Activated CD4-positive, alpha-beta T cell treated with anti-CD3 and anti-CD28 coated beads, Interleukin-2, amount 10 ng/mL, durations not matched to agents 24 days and 14 days (primary cell): ENCODE measurements at places on chromosomes 4 and X. TPM values are rescaled to one million over a fixed set of nuclear protein-coding genes. Genes with fewer than 3 reads are reported as not detected.

GRCh38 chr4:176077561-176077960 lies 11.9 kb downstream of the WDR17 start:
- no peaks in the 10 kb centered on the region for H3K36me3 ChIP-seq
- no peaks in the 10 kb centered on the region for H3K27me3 ChIP-seq
- no peak for DNase-seq
- H3K27ac ChIP-seq: no peak overlapping the region
- H3K4me3 ChIP-seq: no peak overlapping the region
- no peaks in the 10 kb centered on the region for H3K4me1 ChIP-seq

DNA sequence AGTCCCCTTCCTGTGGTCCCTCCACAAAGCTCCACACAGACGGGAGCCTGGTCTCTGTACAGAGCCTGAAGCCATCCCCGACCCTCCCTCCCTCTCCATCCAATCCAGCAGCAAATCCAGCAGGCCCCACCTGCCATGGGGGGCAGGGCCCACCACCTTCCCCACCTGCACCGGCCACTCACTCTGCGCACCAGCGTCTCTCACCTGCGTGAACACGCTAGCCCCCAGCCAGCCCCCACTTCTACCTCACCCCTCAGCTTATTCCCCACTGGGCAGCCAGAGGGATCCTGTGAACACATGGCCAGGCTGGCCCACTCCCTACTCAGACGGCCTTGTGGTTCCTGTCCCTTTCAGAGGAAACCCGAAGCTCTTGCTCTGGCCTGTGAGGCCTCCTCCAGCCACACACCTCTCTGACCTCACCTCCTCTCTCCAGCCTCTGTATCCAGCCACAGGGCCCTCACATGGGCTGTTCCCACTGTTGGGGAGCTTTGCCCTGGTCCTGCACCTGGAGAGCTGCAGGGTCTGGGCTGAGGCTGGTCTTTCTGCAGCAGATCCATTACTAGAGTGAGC lies 70.9 kb downstream of the WFS1 start:
- no peak for DNase-seq
- H3K4me1 ChIP-seq: peaks cover 11% of the 10 kb centered on the region
- no peaks in the 10 kb centered on the region for H3K36me3 ChIP-seq
- no peak overlapping the region for H3K4me3 ChIP-seq
- H3K27ac ChIP-seq: no peak overlapping the region

DNA sequence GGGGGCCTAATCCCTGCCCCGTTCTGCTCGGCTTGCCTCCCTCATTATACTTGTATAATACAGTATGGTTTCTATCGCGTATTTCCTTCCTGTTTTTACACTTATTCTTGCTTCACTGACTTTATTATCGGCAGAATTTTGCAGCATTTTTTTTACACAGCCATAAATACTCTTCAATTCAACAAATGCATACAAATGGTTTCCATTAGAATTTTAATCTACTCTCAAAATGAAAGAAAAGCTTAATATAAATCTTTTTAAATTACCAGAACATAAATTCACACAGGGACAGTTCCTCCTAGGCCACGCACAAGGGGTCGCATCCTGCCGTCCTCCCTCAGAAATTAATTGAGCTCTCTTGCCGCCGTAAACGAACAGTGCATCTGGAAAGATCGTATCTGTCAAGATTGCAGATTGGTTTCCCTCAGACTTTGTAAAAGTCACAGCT lies 42.9 kb downstream of the DCTD start:
- H3K27ac ChIP-seq: no peak overlapping the region
- H3K36me3 ChIP-seq: peaks cover 8% of the 10 kb centered on the region
- no peak overlapping the region for H3K4me3 ChIP-seq
- no peak for DNase-seq
- H3K27me3 ChIP-seq: no peaks in the 10 kb centered on the region

- H3K4me3 ChIP-seq: no peak overlapping the region
- no peaks in the 10 kb centered on the region for H3K36me3 ChIP-seq
- no peak for DNase-seq
- H3K27me3 ChIP-seq: peaks cover 2% of the 10 kb centered on the region
- H3K27ac ChIP-seq: no peak overlapping the region
- H3K4me1 ChIP-seq: no peaks in the 10 kb centered on the region
Observed at GRCh38 chrX:45309801-45310200, 109.1 kb upstream of the DIPK2B start.

DNA sequence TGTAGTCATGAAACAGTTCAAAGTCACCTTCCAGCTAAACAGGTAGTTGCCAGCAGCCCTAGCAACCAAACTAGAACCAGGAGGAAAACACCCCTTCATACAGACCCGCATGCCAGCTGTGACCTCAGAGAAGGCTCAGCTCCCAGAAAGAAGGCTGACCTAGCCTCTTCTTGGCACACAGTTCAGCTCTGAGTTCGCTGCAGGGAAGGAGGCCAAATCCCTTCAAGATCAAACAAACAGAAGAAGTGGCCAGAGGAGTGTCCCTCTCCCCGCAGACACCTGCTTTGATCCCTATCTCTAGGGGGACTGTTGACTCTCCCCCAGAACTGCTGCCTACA lies 56.0 kb downstream of the HADH start:
- peaks cover 41% of the 10 kb centered on the region for H3K36me3 ChIP-seq
- H3K4me3 ChIP-seq: no peak overlapping the region
- H3K4me1 ChIP-seq: peaks cover 51% of the 10 kb centered on the region
- H3K27me3 ChIP-seq: no peaks in the 10 kb centered on the region

DNA sequence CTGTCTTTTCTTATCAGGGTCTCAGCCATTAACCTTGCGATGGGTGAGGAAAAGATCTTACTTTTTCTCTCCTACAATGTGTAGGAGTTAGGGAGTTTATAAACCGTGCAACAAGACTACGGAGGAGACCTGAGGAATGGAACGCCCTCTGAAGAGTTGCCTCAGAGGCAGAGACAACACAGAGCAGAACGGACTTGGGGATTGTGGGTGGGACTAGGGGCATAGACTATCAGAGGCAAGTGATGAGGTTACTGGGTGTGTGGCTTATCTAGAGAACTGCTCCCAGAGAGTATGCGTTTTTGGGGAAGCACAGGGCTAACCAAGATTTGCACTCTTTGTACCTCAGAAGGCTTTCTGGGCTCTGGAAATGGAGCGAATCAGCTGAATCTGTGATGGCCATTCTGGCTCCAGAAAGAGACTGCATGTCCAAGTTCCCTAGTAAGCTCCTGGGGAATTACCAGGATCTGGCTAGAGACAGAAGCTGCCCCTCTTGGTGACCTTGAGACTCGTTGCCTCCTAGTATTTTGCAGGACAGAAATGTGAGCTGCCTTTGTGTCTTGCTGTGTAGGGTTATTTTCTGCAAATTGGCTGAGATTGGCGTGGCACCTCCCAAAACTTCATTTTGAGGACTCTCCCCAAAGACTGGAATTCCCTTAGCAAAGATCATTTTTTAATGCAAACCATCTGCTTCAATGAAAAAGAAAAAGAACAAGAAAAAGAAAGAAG lies 118.9 kb downstream of the ARSF start:
- H3K27ac ChIP-seq: no peak overlapping the region
- DNase-seq: no peak
- no peaks in the 10 kb centered on the region for H3K27me3 ChIP-seq
- no peaks in the 10 kb centered on the region for H3K36me3 ChIP-seq

GRCh38 chrX:11311706-11312105 lies 18.5 kb downstream of the AMELX start:
- DNase-seq: no peak
- no peaks in the 10 kb centered on the region for H3K27me3 ChIP-seq
- H3K4me3 ChIP-seq: no peak overlapping the region
- no peaks in the 10 kb centered on the region for H3K4me1 ChIP-seq

UGT2B15 gene
- not detected in 2 replicates for total RNA-seq

GRCh38 chr4:67052814-67053675 lies 492.3 kb downstream of the CENPC start:
- H3K27ac ChIP-seq: no peak overlapping the region
- no peaks in the 10 kb centered on the region for H3K36me3 ChIP-seq
- H3K4me1 ChIP-seq: no peaks in the 10 kb centered on the region
- H3K4me3 ChIP-seq: no peak overlapping the region

DNA sequence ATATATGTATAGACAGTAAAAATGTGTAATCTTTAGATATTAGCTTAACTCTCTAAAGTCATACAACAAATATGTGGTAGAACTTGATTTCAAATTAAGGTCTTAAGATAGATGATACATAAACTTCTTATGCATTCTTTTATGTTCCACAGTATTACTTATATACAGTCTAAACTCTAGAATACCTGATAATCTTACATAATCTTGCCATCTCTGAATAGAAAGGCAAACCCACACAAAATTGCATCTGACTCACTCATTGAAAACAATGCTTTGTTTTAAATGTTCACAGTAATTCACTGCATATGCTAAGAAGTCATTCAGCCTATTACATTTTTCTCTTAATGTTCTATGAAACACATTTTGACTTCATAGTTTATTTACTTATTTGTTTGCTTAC lies 10.1 kb downstream of the SULT1B1 start:
- no peak for DNase-seq
- H3K4me3 ChIP-seq: no peak overlapping the region
- no peaks in the 10 kb centered on the region for H3K27me3 ChIP-seq
- no peaks in the 10 kb centered on the region for H3K4me1 ChIP-seq
- no peak overlapping the region for H3K27ac ChIP-seq

DNA sequence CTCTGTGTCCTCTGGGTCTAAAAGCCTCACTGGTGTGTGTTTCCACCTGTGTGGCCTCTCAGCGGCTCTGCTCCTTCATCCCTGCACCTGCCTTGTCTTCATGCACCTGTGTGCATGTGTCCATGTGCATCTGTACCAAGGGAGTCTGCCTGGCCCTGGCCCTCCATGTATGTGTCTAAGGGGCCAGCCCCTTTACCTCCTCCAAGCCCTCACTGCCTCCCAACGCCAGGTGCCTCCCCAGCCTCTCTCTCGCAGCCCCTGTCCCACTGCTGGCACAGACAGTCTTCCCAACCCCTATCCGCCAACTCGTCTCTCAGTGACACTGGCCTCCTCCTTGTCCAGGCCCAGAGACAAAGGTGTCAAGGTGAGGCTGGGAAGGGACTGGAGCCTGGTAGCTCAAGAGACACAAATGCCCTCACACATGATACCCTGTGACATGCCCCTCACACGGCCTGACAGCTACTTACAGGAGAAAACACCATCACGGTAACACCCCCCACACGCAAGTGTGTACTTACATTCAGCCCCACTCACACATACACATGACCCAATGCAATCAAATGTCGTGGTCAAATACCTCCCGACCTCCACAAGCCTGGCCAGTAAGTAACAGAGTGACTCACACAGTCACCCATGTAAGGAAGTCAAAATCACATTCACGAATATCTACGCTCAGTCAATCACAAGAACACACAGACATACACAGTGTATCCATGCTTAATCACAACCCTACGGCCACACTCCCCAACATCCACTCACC lies 11.4 kb downstream of the L1CAM start:
- no peaks in the 10 kb centered on the region for H3K36me3 ChIP-seq
- no peak overlapping the region for H3K4me3 ChIP-seq
- H3K27me3 ChIP-seq: peaks cover 17% of the 10 kb centered on the region
- H3K27ac ChIP-seq: no peak overlapping the region
- no peak for DNase-seq
- peaks cover 16% of the 10 kb centered on the region for H3K4me1 ChIP-seq
